ENCODE measurements at places on chromosomes 11 and 22.

GRCh38 chr22:41596776-41597634, 7.4 kb upstream of the PMM1 start:
- peak; percentile 90 for DNase-seq

DNA sequence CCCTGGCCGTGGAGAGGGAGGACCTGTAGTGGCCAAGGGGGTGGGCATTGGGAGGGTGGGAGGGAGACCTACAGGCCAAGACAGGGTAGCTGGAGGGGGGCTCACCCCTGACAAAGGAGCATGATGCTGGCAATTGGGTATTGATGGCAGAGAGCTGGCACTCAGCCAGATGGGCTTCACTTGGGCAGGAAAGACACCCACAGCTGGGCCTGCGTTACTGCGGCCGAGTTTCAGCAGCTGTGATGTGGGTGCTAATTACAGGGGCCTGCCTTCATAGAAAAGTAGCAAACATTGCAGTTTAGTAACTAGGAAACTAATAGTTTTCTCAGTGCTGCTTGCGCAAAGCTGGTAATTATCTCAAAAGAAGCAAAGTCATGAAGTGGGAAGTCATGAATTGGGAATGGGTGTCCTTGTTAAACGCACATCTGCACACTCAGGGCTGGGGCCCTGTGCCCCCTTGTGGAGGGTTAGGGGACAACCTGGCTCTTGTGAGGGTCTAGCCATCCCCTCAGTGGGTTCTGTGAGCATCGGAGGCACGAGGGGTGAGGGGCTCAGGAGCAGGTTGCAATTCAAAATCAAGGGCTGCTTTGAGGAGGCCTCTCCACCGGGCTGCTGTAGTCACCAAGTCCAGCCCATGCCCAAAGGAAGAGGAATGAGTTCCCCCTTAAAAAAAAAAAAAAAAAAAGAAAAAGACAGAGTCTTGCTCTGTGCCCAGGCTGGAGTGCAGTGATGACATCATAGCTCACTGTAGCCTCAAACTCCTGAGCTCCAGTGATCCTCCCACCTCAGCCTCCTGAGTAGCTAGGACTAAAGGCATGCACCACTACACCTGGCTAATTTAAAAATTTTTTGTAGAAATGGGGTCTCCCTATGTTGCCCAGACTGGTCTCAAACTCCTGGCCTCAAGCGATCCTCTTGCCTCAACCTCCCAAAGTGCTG, 24.4 kb upstream of the TXNRD2 start:
- DNase-seq: peak; percentile 94

- no peak for DNase-seq
These were observed 18.0 kb downstream of the PAAF1 start for GRCh38 chr11:73894725-73895335.

GRCh38 chr11:133950874-133951326, 5.9 kb downstream of the IGSF9B start:
- DNase-seq: peak; percentile 81

DNA sequence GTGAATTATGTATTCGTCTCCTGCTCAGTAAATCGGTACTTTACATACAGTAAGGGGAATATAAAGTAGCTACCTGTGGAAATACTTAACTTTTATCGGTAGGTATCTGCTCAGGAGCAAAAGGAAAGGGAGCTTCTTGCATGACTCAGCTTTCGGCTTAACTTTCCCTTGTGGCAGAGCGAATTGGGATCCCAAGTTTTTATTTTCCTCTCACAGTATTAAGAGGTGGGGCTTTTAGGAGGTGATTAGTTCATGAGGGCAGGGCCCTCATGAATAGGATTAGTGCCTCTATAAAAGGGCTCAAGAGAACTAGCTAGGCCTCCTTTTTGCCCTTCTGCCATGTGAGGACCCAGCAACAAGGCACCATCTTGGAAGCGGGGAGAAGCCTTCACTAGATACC, 18.7 kb downstream of the RCN1 start:
- DNase-seq: no peak

- peak; percentile 95 for DNase-seq
These were observed 52.9 kb downstream of the SYT13 start for GRCh38 chr11:45233121-45233803.

DNA sequence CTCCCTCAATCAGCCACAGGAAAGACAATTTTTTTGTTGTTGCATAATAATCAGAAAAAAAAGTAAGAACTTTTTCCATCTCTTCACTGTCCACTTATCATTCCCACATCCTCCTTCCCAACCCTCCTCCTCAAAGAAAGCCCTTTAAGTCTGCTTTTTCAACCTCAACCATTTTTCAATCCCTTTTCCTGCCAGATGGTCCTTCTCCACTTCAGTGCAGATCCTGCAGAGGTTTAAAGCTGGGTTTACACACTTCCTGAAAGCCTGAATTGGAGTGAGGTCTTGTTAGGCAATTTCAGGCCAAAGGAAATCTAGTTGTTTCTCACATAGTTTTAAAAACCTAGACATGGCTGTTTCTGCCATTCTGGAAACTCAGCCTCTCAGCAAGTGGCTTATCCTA, 78.3 kb downstream of the RPL27A start:
- no peak for DNase-seq

- DNase-seq: peak; percentile 86
These were observed 70.5 kb upstream of the TCF20 start for GRCh38 chr22:42340829-42341383.

DNA sequence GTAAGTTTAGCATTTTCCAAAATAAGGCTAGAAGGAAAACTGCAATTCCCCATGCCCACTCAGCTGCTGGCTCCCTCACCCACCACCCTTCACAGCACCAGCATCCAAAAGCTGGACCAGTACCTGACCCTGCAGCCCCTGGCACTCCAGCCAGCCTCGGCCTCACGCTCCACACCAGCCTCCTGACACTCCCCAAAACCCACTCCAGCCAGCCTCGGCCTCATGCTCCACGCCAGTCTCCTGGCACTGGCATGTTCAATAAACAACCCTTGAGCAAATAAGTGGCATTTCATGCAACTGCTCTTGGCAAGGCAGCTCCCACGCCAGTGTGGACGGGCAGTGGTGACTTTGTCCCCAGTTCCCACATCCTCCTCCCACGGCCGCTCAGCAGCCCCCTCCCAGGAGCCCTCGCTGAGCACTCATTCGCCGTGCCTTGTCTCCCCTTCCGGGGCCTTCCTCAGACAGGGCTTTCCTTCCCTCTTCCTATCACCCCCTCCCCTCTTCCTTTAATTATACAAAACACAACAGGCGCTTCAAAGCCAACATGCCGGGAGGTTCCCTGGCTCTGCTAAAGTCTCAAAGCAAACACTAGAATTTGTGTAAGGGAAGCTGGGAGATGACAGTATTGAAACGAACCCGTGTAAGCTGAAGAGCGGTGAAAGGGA, 6.8 kb downstream of the TOLLIP start:
- peak; percentile 70 for DNase-seq

GRCh38 chr11:41659985-41660384, 200.5 kb upstream of the LRRC4C start:
- no peak for DNase-seq

- DNase-seq: peak; percentile 93
These were observed 638 bp downstream of the PARVA start for GRCh38 chr11:12377824-12378593.

- no peak for DNase-seq
These were observed 2.3 kb upstream of the CCDC88B start for GRCh38 chr11:64337538-64338249.

DNA sequence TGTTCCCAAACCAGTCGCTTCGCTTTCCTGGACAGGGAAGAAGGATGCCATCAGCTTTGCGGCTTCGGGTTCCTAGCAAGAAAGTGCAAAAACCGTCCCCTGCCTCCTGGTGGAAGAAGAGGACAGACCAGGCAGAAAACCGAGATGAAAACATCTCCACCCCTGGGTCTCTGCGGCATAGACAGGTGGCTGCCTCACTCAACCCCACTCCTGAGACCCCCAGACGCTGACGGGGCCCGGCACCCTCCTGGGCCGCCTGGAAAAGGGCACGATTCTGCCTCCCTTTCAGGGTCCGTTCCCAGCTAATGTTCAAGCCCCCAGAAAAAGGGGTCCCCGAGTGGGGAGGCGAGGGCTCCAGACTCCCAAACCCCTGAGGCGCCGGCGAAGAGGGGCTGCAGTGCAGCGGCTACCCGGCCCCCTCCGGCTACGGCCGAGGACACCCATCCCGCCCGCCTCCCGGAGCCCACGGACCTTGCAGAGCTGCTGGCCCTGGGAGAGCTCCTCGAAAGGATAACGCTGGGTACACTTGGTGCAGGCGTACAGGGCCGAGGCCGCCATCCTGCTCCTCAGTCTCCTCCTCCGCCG, 569 bp downstream of the FAM76B start:
- peak; percentile 54 for DNase-seq

- DNase-seq: peak; percentile 49
These were observed 252 bp downstream of the APOL2 start for GRCh38 chr22:36239150-36239400.

- DNase-seq: no peak
These were observed 43.8 kb upstream of the API5 start for GRCh38 chr11:43267856-43268580.

DNA sequence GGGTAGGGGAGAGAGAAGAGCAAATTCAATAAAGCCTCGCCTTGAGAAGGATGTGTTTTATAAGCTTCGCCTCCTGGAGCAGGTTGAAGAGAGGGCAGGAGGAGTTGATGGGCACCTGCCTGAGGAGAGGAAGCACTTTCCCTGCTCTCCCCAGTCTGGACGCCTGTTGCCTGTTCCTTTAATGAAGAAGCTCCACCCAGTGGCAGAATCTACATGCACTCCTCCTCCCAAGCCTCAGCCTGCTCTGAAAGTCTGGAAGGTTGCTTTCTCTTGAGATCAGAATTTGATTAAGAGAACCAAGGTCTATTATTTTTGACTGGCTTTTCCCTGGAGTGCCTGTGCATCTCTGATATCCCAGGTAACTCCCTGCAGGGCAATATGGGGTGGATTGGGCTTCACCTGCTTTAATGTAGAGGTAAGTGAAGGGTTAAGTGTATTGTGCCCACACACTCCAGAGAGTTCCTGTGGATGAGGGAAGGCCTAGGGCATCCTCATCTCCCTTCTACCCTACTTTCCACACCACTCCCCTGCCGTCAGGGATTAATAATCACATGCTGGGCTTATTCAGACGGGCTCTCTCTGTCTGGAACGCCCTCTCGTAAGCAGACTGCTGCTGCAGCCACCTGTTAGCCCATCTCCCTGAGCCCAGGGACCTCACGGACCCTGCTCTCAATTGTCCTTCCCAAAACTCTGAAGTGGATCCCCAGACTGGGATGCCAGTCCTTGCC, 22.3 kb downstream of the NTM start:
- DNase-seq: peak; percentile 65

GRCh38 chr22:31222736-31223135, 10.6 kb downstream of the LIMK2 start:
- no peak for DNase-seq

All from H7 (cell line).